ENCODE measurements at places on chromosomes 3 and 15. TPM values are rescaled to one million over a fixed set of nuclear protein-coding genes. Genes with fewer than 3 reads are reported as not detected.

Gene LCTL
- total RNA-seq, result not detected

Gene IMP3
- 46.8 TPM for total RNA-seq

Gene STAC
- total RNA-seq, result not detected

Gene P2RY12
- not detected for total RNA-seq

Gene CILP
- not detected for total RNA-seq

Gene GXYLT2
- total RNA-seq, result not detected

Gene LCMT2
- 4.2 TPM for total RNA-seq

Gene USP50
- total RNA-seq, result not detected

Gene SPRED1
- total RNA-seq, result 0.74 TPM

Gene TXNRD3
- total RNA-seq, result 3.1 TPM

Gene CORO2B
- total RNA-seq, result not detected

Gene DGKG
- total RNA-seq, result 0.98 TPM

Gene RBPMS2
- total RNA-seq, result not detected

Gene GUCA1C
- total RNA-seq, result not detected
